Fibroblast of pulmonary artery (primary cell): ENCODE measurements at places on chromosomes 5 and 9.
A peak's percentile ranks its signal among the peaks of the same experiment; 100 is the strongest.

DNA sequence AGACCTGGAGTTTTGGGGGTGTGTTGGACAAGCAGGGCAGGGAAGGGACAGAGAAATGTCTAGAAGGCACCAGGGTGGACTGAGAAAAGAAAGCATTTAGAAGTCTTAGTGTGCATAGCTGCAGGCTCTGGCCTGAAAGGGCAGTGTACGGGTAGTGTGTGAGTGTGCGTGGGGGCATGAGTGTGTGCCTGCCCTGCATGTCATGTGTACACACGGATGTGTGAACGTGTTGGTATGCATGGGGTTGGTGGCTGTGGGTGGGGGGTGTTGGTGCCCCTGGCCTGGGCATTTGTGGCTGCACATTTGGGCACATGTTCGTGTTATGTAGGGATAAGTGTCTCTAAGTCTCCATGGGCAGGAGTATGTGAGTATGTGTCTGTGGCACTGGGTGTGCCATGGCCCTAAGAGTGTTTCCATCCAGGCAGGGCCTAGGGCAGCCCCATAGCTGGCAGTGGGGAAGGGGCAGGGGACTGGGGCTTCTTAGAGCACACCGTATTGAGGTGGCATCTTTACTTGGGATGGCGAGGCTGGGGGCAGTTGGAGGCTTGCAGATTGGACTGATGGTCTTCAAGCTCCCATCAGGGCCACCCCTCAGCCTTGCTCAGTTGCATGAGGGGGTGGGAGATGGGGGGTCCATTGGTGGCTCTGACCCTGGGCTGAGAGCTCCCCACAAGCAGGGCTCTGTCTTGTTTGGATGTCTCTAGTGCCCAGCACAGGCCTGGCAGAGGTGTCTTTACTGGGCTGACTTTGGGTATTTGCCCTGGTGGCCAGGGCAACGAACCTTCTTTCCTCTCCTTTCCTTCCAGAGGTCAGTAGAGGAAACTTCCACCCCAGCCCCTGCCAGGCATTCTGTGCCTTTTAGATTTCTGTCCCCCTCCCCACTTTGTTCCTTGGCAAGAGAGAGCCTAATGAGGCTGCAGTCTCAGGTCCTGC is 15.0 kb downstream of the PSD2 start:
- DNase-seq: no peak

DNA sequence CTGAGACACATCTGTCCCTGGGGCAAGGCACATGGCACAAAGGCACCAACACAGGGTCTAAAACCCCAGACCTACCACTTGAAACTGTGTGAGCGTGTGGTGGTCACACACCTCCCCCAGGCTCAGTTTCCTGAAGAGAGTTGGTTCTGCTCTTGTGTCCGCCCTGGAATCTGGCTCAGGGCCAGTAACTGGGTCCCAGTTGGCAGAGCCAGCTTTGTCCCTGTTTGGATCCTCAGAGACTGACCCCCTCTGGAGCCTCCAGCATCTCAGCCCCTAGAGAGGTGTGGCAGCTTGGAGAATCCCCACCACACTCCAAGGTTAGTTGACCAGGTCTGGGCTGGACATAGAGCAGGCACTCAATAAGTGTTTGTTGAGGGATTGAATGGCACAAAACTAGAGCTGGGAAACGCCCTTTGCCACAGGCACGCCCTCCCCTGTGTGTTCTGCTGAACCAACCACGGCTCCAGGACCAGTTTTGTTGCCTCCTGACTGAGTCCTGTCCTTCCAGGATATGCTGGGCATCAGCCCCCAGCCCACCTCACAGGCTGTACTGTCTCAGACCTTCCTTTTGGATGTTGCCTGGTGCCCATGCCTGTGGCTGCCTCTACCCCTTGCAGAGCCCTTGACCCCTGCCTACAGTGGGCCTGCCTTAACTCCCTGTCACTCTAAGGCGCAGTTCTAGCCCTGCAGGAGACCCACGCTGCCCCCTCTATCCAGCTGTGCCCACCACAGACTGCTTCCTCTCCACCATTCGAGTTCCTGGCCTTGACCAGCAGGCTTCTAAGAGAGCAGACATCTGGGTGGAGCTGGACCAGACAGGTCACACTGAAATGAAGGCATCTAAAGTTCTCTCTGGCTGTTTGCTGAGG is 3.8 kb upstream of the PDLIM4 start:
- DNase-seq: no peak

DNA sequence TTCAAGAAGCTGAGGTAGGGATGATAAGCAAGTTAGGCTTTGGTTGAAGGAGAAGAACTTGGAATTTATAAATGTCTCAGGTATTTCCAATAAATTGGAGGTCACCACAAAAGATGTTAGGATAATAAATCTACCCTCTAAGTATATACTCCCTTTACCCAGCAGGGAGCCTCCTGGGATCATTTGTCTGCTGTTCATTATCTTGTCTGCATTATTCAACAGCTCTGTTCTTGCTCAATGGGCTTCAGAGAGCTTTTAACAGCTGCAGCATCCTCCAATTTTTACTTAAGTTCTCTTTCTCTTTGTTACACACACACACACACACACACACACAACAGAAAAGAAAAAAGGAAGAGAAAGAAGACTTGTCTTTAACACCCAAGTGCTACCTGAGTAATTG is 51.7 kb upstream of the VPS13A start:
- no peak for DNase-seq

DNA sequence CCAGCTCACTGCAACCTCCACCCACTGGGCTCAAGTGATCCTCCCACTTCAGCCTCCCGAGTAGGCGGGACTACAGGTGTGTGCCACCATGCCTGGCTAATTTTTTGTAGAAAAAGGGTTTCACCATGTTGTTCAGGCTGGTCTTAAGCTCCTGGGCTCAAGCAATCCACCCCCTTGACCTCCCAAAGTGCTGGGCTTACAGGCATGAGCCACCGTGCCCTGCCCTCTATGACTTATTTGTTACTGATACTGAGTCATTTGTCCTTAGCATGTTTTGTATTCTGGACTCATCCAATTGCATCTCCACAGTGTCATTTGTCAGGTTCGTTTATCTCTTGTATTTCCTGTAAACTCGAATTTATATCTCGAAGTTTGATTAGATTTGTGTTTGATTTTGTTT is 2.7 kb upstream of the ITK start:
- no peak for DNase-seq

GRCh38 chr9:103152473-103152872 is 157.3 kb downstream of the CYLC2 start:
- DNase-seq: no peak

- peak; percentile 44 for DNase-seq
Measured at GRCh38 chr5:153159616-153160015, 330.9 kb upstream of the GRIA1 start.

- DNase-seq: no peak
Measured at GRCh38 chr5:88734983-88735382, 148.0 kb downstream of the MEF2C start.

GRCh38 chr5:43353668-43354067 is 40.5 kb upstream of the HMGCS1 start:
- no peak for DNase-seq

GRCh38 chr5:158670201-158670600 is 429.5 kb downstream of the EBF1 start:
- DNase-seq: no peak

DNA sequence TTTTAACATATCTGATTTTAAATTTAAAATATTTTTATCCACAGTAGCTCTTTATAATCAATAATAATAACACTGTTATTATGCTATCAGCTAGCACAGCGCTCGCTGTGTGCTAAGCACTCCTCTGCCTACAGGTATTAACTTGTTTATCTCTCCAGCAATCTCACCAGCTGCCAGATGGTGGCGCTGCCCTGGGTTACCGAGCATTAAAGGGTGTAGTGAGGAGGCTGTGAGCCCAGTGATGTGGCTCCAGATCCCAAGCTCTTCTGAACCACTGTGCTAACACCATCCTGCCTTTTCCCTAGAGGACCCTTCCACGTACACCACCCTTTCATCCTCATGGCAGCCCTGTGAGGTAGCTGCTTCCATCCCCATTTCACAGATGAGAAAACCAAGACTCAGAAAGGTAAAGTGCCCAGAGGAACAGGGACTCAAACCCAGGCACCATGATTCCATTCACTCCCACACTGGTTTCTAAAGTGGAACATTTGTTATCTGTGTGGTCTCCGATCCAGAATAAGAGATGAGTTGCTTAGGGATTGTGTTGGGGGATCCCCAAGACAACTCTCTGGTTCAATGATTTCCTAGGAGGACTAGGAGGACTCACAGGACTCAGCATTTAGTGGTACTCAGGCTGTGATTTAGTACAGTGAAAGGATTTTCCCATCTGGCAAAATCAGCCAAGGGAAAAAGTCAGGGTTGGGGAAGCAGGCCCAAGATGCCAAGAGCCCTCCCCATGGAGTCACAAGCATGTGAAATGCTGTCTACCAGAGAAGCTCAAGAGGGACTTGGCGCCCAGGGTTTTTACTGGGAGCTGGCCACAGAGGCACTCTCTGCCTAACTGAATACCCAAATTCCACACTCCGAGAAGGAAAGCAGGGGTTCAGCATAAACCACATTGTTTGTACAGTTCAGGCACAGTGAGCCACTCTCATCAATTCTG is 7.0 kb downstream of the IGFBPL1 start:
- no peak for DNase-seq

DNA sequence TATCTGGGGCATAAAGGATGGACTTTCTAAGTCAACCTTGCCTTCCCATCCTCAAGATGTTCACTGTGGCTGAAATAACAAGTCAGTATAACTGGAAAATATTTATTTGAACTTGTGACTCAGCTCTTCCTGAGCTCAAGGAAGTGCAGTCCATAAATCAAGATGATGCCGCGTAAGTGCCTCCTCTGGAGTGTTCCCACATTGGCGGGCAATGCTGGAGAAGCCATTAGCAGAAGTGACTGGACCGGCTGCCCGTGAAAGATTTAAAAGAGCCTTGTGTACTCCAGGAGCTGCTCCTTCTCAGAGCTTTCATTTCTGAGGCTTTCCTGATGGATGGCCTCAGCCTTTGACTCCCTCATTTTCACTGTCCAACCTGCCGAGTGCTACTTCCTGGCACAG is 17.4 kb downstream of the TMOD1 start:
- DNase-seq: peak; percentile 44
